ENCODE measurements at places on chromosomes 5 and 9.

GRCh38 chr9:3955305-3955687, 344.6 kb downstream of the GLIS3 start:
- DNase-seq: peak; percentile 73

- DNase-seq: no peak
Measured at GRCh38 chr5:43416803-43417394, 4.7 kb upstream of the CCL28 start.

DNA sequence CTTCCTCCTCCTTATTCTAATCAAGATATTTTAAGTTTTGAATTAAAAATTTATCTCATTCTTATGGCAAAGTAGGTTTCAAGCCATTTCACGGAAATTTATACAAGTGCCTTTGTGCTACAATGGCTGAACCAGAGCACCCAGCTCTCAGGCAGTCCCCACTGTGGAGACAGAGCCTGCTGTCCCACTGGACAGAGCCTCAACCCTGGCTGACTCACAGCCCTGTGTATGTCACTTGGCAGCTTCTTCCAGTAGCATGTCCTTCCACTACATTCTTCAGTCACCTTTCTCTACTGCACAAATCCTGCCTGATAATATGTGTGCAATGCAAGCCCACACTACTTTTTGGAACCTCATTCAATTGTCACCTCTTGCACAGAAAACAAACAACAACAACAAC, 253.1 kb downstream of the PDE4D start:
- DNase-seq: peak; percentile 37

DNA sequence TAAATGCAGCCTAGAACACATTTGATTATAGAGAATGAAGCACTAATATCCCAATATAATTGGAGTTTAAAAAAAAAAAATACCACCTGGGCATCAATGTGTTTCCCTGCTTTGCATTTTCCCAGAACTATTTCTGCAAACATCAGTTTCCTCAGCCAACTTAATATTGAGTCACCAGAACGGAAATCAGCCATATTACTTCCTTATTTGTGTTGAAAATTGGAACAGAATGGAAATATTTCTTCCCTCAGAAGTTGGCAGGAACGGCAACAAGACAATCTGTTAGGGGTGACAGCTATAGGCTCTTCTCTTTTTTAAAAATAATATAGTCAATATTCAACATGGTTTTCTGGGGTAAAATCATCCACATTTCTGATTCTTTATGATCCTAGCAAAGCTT, 4.0 kb downstream of the MFAP3 start:
- DNase-seq: no peak

DNA sequence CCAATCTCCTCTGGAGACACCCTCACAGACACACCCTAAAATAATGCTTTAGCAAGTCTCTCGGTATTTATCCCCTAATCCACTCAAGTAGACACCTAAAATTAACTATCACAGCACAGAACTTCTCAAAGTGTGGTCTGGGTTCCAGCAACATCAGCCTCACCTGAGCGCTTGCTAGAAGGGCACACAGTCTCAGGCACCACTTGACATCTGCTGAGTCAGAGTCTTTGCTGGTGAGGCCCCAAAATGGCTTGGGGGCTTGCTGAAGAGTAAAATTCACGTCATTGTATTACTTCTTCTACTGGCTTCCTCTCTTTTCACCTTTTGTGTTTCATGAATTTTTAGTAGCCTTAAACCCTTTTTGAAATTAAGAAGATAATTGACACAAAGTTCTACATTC, 9.0 kb downstream of the FOXB2 start:
- no peak for DNase-seq

DNA sequence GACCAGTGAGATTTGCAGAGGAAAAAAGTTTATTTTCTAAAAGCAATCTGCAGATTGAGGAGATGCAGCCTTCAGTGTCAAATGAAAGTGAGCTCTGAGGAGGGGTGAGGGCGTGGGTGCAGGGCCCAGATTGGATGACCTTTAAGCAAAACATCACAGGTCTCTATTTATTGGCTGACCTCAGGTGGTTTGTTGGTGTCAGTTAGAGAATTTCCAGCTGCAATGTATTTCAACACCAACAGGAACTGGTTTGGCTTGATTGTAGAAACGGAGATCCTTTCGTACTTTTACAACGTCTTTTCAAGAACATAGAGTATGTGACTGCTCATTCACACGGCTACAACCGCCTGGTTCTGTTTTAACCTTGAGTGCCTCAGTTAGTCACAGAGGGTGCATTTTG, 1069.1 kb downstream of the EFNA5 start:
- no peak for DNase-seq

GRCh38 chr9:118336250-118336942, 632.2 kb downstream of the TLR4 start:
- no peak for DNase-seq

DNA sequence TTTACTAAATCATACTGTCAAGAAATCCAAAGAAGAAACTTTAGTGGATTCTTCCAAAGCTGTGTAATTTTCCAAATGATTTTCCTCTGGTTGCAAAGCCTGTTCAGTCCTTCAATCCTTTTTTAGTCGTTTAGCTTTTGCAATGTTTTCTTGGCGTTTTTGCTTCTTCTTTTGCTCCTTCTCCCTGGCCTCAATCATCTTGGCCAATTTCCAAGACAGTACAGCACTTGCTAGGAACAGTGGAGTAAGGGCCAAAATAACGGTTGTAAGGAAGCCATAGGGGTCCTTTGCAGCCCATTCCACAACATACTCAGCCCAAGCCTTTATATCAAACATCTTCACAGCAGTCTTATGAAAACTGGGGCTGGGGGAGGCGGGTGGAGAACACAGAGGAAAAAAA, 2.4 kb downstream of the SMIM15 start:
- no peak for DNase-seq

GRCh38 chr5:126195410-126196100, 227.7 kb upstream of the GRAMD2B start:
- DNase-seq: no peak

DNA sequence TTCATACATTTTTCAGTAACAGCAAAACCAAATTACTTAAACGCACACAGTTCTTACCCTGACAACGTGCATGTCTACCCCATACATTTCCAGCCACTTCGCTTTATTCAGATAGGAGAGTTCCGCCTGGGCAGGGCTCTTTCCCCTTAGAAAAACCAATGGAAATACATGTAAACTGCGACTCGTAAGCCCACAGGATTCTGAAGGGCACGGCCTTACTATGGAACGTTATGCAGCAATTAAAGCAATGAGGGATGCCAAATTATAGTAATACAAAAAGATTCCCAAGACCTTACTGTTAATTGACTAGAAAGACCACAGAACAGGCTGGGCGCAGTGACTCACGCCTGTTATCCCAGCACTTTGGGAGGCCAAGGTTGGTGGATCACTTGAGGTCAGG, 64.5 kb downstream of the EPB41L4B start:
- peak; percentile 58 for DNase-seq

GRCh38 chr5:176848651-176849050, 38.3 kb downstream of the UNC5A start:
- DNase-seq: no peak

DNA sequence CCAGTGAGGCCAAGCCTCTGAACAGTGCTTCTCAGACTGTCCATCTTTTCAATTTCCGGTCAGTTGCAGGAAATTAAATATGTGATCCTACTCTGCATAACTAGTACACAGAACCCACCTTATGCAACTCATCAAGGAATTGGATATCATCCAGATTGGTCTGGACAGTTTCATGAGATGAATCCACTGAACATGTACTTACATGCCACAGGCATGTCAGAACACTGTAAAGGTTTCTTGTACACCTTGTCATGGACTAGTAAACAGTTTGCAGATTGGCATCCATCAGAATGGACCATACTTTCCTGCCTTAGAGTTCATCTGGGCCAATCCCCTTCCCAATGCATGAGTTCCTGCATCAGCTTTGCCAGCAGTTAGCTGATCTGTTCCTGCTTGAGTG, 30.4 kb downstream of the GARNL3 start:
- DNase-seq: no peak

GRCh38 chr9:37405350-37405749, 17.1 kb upstream of the GRHPR start:
- DNase-seq: no peak

DNA sequence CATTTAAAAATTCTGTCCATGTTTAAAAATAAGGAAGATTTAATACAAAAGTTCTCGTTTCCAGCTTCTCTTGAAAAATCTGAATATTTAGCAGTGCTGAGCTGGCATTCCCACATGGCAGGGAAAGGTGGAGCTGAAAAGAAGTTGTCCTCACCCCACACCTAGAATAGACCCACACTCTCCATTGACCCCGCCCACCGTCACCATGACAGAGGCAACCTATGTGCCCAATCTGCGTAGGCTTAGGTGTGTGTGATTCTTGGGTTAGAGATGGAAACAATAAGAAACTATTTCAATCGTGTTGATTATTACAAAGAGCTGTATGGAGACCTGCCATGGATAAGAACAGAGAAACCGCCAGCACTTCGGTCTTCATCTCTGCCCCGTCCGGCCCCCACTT, 8.9 kb upstream of the STK32A start:
- no peak for DNase-seq

GRCh38 chr9:99925541-99925940, 19.1 kb downstream of the STX17 start:
- DNase-seq: no peak

GRCh38 chr5:16005225-16005624, 174.4 kb downstream of the MARCHF11 start:
- no peak for DNase-seq

- no peak for DNase-seq
Measured at GRCh38 chr9:88421348-88421747, 33.1 kb downstream of the SPIN1 start.
